Brain (organoid and tissue), 16 donors: ENCODE measurements at places on chromosomes 2 and 18. TPM values are rescaled to one million over a fixed set of nuclear protein-coding genes. Genes with fewer than 3 reads are reported as not detected.
A peak's percentile ranks its signal among the peaks of the same experiment; 100 is the strongest.

DNA sequence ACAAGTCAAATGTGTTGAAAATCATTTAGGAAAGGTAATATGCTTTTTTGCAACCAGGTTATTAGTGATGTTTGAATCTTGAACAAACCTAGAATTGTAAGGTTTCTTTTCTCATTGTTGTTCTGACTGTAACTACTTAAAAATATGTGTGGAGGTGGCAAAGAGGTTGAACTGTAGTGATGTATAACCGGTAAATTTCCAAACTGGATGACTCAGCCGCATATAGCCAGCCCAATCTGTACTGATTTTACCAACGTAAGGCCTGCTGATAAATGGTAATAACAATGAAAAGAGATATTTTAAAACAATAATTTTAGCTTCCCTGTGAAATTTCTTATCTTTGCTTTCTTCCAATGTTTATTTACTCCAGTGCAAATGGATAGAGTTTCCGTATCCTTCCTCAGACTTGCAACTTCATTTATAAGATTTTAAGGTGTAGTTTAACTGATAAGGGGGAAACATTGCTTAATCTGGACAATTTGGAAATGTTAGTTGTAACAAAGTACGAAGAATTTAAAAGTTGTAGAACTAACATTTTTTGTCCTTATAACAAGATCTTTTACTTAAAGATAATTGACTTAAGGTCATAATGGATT, 1170.4 kb upstream of the ZEB2 start:
- DNase-seq: no peak

- no peak for DNase-seq
Measured at GRCh38 chr2:121627525-121628050, 21.7 kb downstream of the CLASP1 start.

GRCh38 chr2:118711603-118712002, 135.8 kb downstream of the EN1 start:
- no peak for DNase-seq

DNA sequence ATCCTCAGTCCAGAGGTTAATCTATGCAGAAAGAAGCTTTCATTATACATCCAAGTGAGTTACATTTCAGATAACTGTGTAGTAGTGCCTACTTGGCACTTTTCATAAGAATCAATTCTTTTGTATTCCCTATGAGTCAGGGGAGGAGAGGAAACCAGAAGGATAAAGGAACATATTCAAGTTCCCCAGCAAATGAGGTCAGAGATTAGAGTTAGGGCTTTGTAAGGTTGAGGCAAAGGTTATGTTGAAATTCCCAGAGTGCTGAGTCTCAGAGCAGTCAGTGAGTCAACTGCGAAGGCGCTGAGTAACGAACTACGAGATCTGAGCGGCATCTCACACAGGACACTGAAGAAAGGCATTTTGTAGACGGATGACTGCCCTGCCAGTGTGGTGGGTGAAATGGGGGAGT, 25.1 kb upstream of the ME2 start:
- DNase-seq: no peak

- no peak for DNase-seq
Measured at GRCh38 chr2:15259356-15259756, 301.8 kb downstream of the NBAS start.

DNA sequence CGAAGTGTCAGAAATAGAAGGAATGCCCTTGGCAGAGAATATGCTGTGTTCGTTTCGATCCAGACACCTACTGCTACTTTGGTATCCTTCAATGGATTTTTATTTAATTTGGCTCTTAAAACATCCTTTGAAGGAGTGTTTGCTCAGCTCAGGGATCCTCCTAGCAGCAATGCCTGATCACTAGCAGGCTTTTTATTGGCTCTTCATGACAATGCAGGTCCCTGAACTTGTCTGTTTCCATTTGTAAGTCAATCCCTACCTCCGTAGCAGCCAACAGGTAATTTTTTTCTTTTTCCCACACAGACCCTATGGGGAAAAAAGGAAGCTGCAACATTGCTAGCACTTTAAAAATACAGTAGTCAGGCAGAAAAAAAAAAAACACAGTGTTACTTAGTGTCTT, 366.2 kb upstream of the LRRTM1 start:
- DNase-seq: no peak

DNA sequence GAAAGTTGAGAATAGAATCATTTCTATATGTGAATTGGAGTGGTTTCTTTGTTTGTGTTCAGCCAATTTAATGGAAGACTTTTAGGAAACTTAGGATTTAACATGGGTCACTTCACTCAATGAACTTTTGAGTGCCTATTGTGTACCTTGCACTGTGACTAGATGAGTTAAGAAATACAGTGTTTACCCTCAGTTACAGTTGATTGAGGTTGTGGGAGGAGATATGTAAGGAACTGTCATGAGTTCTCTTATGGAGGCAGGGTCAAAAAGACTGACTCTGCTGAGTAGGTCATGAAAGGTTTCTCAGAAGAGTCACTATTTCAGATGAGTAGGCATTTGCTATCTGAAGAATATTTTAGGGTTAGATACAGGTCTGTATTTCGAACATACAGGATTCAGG, 98.6 kb downstream of the RAB3GAP1 start:
- no peak for DNase-seq

- peak; percentile 87 for DNase-seq
Measured at GRCh38 chr2:239401881-239402233, 1.0 kb upstream of the HDAC4 start.

GRCh38 chr18:54991981-54992380, 32.7 kb upstream of the CCDC68 start:
- DNase-seq: no peak

- no peak for DNase-seq
Measured at GRCh38 chr2:158414538-158414937, 42.0 kb downstream of the CCDC148 start.

- DNase-seq: peak; percentile 92
Measured at GRCh38 chr18:32714571-32715148, 58.2 kb downstream of the KLHL14 start.

CD8B gene
- 2.2 TPM for polyA plus RNA-seq

KLHL41 gene
- polyA plus RNA-seq: 0.29 TPM

QPCT gene
- polyA plus RNA-seq: 74.2 TPM

ABCG8 gene
- polyA plus RNA-seq: not detected

PAX3 gene
- not detected for polyA plus RNA-seq
